Left renal cortex interstitium (tissue), 4 donors: ENCODE measurements at places on chromosomes 1 and 21.
A peak's percentile ranks its signal among the peaks of the same experiment; 100 is the strongest.

- DNase-seq, result no peak
Observed at GRCh38 chr1:921011-921837, 2.5 kb upstream of the SAMD11 start.

DNA sequence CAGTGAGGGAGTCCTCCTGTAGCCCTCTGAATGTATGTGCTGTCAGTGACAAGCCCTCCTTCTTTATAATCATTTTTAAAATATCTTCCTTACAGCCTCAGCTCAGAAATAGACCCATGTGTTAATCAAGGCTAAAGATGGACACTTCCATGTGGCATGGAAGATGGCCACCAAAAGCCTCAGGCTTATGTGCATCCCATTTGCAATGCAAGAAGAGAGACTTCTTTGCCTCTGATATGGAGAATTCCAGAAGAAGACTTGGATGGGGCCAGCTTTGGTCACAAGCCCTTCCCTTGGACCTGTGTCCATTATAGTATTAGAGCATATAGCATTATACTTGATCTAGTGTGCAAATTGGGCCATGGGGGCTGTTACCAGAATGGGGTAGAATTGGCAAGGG is 18.5 kb downstream of the CCDC185 start:
- no peak for DNase-seq

DNA sequence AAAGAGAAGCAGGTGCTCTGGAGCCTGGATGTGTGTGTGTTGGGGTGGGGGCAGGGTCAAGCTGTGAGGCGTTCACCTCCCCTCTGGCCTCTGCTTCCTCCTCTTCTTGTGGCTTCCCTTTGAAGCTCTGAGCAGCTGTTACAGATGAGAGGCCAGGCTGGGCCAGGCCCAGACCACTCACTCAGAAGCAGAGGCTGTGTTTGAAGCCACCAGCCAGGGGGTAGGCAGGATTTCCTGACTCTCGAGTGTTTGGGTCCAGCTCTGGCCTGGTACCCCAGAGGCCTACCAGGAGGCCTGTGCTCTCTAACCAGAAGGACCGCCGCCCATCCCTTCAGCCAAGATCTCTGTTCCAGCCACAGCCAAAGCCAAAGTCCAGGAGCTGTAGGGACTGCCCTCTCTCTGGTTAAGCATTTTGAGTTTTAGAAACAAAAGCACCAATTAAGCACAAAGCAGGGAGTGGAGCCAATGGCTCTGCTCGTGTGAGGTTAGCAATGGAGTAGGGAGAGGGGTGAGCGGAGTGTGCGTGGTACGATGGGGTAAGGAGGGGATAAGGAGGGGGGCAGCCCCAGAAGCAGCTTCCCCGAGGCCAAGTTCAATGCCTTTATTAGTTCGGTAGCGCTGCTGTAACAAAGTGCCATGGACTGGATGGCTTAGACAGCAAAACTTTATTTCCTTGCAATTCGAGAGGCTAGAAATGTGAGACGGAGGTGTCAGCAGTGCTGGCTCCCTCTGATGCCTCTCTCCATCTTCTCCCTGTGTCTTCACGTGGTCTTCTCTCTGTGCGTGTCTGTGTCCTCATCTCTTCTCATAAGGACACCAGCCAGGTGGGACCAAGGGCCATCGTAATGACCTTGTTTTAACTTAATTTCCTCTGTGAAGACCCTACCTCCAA is 20.5 kb downstream of the RCSD1 start:
- no peak for DNase-seq

DNA sequence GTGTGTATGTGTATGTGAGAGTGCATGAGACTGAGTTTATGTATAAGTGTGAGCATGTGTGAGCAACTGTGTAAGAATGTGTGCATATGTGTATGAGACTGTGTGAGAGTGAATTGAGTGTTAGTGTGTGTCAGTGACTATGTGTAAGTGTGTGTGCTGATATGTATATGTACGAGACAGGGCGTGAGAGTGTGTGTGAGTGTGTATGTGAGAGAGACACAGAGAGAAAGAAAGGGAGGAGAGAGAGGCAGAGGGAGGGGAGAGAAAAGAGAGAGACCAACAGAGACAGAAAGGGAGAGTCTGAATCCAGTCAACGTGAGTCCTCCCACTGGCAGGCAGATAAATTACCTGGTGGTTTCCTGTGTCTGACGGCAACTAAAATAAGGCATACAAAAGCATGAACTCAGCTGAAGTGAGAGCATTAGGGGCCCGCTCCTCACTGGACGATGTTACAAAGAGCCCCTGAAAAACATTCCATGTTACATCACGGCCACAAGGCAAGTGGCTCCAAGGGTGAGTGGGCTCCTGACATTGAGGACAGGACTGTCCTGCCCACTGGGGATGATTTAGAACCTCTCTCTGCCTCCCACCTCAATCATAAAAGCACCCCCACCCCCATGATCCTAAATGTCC is 66.6 kb upstream of the TIAM1 start:
- DNase-seq, result peak; percentile 44
